Type B pancreatic cell (in vitro differentiated cells): ENCODE measurements at places on chromosomes 5 and 9.

- no peak for DNase-seq
Observed at GRCh38 chr5:81825237-81825636, 74.3 kb upstream of the SSBP2 start.

DNA sequence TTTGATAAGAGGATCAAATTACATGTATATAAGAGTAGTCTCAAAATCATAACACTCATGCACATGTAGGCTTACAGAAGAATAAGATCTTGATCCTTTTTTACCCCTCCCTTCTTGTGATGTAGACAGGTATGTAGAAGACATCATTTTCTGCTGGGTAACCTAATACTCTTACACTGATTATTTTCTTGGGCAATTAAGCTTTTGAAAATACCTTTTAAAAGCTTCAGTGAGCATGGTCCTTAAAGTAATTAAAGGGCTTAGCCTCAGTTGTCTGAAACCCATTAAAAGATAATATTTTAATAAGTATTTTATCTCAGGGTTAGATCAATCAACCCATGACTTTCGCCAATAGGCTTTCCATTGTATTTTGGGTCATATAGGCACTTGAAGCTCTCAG, 50.6 kb downstream of the ALDH1A1 start:
- no peak for DNase-seq

- no peak for DNase-seq
Observed at GRCh38 chr5:38645508-38645907, 89.1 kb upstream of the LIFR start.

GRCh38 chr9:529731-530130, 311.8 kb upstream of the DMRT1 start:
- no peak for DNase-seq

DNA sequence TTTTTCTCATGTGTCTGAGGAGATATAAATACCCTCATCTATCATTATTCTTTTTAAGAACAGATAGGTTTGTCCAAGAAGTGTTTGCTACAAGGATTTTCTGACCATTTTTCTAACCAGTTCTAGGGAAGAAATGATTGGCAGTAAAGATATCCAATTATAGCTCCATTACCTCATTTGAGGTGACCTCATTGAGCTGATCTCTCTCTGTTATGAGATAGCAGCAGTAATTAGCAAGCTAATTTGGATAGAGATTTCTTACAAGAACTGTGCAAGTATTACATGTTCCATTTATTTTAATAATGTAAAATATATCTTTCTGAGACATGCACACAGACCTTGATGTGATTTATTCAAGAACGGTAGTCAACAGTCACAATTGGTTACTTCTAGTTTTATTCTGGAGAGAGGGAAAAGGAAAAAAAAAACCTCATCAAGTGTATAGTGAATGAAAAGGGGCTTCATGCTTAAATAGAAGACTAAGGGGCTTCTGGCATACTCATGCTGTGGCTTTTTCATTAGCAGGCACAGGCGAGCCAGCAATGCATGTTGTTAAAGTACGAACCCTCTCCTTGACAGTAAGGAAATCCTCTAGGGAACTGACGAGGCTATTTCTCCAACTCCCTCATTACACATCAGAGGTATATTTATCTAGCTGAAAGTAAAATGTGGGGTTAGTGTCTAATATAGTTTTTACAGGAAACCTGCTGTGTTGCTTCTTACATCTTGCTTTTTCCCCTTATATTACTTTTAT, 127.3 kb downstream of the NUDT12 start:
- no peak for DNase-seq

DNA sequence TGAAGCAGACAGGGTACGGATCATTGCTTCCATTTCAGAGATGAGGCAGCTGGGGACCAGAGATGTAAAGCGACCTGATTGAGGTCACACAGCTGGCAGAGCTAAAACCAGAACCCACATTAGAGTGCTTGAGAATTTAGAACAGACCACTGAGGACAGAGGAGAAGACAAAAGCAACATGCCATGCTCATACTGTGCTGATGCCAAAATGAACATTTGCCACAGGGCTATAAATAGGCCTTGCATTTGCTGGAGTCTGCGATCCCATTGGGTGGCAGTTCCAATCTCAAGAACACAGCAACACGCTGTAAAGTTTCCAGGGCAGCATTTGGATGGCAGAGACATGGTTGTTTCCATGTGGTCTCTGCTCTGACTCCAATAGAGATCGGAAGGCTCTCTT, 222.4 kb upstream of the TBC1D2 start:
- no peak for DNase-seq

DNA sequence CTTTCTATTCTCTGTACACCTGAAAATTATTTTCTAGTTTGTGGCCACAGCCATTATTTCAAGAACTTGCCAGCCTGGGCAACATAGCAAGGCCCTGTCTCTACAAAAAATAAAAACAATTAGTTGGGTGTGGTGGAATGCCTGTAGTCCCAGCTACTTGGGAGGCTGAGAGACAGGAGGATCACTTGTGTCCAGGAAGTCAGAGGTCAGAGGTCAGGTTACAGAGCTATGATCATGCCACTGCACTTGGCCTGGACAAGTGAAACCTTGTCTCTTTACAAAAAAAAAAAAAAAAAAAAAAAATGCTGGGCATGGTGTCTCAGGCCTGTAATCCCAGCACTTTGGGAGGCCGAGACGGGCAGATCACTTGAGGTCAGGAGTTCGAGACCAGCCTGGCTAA, 58.3 kb downstream of the HMGCR start:
- DNase-seq, result no peak

- no peak for DNase-seq
Observed at GRCh38 chr9:94623253-94623652, 16.1 kb downstream of the FBP1 start.

DNA sequence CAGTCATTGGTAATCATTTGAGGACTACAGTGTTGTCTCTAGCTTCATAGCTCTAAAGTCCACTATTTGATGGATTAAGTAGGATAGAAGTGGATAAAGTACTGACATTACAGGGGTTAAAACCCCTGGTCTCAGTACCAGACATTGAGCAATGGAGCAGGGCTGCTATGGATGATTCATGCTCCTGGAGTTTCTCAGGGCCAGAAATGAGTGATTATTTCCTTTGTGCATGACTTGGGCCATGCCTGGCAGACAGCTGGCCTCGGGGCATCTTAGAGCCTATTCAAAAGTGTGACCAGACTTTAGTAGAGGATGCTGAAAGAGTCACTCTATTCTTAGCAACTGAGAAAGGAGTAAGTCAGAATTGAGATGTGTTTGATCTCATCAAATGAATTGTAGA, 350.7 kb upstream of the TLE4 start:
- DNase-seq, result no peak
